ENCODE measurements at places on chromosomes 11 and 22.

DNA sequence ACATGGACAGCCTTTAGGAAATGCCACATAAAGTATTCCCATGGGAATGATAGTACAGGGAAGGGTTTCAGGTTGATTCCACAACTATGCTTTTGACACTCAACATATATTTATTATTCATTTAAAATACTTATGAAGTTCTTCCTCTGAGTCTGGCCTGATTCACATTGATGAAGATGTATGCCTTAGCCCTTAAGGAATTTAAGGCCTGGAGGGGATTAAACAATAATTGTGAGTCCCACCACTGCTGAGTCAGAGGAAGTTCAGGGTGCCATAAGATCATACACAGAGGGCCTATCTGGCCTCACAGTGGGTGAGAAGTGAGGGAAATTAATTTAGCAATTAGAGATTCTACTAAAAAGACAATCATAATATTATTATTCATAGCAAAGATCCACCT, 161.1 kb upstream of the SNX19 start:
- no peak for DNase-seq

- DNase-seq, result no peak
Measured at GRCh38 chr11:17188675-17189074, 19.1 kb downstream of the PIK3C2A start.

GRCh38 chr11:128298271-128298670, 289.1 kb downstream of the ETS1 start:
- DNase-seq, result no peak

- no peak for DNase-seq
Measured at GRCh38 chr22:50199829-50200460, 866 bp upstream of the SELENOO start.

DNA sequence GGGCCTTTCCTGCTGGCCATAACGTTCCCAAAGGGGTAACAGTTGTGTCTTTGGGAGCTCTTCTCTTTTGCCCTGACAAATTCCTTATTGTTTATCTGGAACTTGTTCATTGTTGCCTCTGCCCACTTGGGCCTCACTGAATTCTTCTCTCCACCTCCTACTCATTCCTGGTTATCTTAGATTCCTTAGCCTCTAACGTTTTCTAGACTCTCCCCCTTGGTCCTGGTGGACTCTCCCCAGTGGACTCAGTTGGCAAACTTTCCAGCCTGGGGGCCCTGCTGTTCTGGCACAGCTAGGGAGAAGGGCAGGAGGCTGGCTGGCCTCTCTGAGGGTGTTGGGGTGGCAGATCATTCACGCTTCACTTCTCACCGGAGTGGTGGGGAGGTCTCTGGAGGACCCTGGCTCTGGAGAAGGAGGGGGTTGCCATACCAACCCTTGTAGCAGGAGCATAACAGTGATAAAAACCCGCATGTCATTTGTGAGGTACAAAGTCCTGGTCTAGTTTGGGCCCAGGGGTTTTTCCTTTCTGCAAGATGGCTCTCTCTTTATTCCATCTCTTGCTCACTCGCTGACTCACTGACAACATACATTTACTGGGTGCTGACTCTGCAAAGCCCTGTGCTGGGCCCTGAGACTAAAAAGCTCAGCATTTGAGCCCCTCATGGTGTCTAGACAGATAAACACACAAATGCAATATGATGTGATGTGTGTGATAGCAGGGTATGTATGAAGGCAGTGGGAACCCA, 39.7 kb downstream of the YWHAH start:
- DNase-seq, result no peak

GRCh38 chr11:121561240-121561639, 108.5 kb upstream of the SORL1-AS1 start:
- no peak for DNase-seq

DNA sequence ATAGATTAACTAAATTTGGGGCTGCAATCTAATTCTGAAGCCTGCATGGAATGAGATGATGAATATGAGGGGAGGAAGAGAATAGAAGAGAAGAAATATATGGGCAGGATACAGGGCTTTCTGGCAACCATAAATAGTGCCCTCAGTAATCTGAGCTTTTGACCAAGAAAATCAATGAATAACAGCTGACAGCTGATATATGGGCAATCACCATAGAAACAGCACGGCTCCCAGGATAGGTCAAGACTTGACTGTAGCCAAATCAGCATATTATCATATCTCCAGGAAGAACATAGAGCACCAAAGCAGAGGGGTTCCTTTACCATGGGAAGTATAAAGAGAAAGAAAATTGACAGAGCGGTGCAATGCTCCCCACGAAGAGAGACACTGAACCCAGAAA, 643.8 kb upstream of the TENM4 start:
- no peak for DNase-seq

GRCh38 chr11:34254011-34254410, 103.8 kb downstream of the ABTB2 start:
- DNase-seq, result no peak

- no peak for DNase-seq
Measured at GRCh38 chr22:50039669-50040443, 18.2 kb downstream of the TTLL8 start.

GRCh38 chr11:74506823-74507222, 13.3 kb upstream of the LIPT2 start:
- DNase-seq, result no peak

DNA sequence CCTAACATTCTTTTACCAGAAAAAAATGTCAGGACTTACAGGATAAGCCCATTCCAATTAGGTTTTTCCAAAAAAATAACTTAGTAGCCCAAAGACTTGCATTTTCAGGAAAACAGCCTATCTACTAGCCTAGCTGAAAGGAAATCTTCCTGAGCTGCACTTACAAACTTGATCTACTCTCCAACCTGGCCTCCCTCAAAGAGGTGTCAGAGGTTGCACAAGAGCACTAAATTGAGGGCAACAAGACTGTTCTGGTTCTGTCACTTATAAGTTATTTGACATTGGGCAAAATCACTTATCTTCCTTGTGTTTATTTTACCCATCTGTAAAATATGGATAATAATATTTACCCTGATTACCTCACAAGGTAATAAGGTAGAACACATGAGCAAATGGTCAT, 7.9 kb upstream of the SOX6 start:
- no peak for DNase-seq

All from HFF-Myc (cell line).